ENCODE measurements at places on chromosomes 5 and 9.

DNA sequence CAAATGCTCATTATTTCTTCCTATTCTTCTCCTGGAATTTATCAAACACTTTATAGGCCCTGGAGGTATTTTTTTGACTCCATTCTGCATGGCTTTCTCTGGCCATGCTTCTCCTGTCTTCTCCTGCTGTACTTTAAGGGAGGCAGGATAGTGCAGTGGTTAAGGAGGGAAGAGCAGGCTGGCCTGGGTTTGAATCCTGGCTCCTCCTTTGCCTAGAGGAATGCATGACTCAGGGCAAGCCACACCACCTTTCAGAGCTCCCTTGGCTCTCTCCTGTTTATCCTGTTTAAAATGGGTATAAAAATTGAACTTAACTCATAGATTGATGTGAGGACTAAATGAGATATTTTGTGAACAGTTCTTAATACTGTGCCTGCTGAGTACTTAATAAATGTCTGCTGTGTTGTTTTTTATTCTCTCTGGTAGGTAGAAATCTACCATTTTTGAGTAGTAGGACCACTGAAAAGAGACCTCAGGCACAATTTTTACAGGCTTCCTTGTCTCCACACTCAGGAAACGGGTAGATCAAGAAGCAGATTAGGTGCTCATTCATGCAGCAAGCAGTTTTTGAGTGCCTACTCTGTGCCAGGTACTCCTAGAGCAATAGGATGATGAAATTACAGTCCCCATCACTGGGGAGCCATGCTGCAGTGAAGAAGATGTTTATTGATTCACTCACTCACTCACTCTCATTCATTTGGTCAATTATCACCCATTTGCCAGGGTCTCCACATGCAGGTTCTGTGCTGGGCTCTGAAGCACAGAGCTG is 32.7 kb upstream of the ARAP3 start:
- no peaks in the 10 kb centered on the region for H3K36me3 ChIP-seq
- no peak overlapping the region for H3K27ac ChIP-seq
- no peak overlapping the region for H3K4me3 ChIP-seq
- no peak for DNase-seq

DNA sequence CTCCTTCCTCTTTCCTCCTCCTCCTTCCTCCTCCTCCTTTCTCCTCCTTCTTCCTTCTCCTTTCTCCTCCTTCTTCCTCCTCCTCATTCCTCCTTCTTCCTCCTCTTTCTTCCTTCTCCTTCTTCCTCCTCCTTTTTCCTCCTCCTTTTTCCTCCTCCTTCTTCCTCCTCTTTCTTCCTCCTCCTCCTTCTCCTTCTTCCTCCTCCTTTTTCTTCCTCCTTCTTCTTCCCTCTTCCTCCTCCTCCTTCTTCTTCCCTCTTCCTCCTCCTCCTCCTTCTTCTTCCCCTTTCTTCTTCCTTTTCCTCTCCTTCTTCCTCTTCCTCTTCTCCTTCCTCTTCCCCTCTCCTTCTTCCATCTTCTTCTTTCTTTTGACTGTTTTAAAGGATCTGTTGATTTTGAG is 538.8 kb downstream of the TMEM38B start:
- no peak overlapping the region for H3K27ac ChIP-seq
- DNase-seq = no peak
- H3K27me3 ChIP-seq = no peaks in the 10 kb centered on the region
- no peaks in the 10 kb centered on the region for H3K36me3 ChIP-seq
- no peaks in the 10 kb centered on the region for H3K4me1 ChIP-seq

GRCh38 chr5:2751592-2752021 is at the start of gene IRX2:
IRX2 (minus strand) TSS chr5:2751677; CDS start chr5:2751413, 264 bp downstream.
- H3K27ac ChIP-seq = no peak within 1 kb of the TSS
- H3K27me3 ChIP-seq = peaks cover 40% of the 10 kb centered on the region
- no peak for DNase-seq
- H3K4me3 ChIP-seq = no peak within 1 kb of the TSS

DNA sequence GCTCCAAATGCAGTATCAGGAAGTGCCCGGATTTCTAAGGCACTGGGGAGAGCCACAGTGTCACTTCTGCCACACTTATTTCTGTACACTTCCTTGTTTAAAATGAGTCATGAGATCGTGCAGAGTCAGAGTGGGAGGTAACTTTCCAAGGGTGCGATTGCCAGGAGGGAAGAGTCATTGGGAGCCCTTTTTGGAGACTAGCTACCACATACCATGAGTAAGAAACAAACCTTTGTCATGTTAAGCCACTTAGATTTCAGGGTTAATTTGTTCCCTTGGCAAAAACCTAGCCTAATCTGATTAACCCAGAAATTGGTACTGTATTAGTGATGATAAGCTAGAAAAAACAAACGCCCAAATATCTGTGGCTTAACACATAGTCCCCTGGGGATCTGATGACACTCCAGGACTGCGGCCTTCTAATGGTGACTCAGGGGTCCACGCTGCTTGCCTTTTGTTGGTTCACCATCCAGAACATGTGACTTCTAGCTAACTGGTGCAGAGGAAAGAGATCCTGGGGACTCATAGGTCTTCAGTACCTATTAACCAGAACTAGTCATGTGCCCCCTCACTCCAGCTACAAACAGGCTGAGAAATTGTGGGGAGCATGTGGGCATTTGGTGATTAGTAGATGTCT is 48.6 kb upstream of the TLE1 start:
- H3K36me3 ChIP-seq = no peaks in the 10 kb centered on the region
- DNase-seq = no peak
- H3K27ac ChIP-seq = no peak overlapping the region
- H3K4me1 ChIP-seq = no peaks in the 10 kb centered on the region

DNA sequence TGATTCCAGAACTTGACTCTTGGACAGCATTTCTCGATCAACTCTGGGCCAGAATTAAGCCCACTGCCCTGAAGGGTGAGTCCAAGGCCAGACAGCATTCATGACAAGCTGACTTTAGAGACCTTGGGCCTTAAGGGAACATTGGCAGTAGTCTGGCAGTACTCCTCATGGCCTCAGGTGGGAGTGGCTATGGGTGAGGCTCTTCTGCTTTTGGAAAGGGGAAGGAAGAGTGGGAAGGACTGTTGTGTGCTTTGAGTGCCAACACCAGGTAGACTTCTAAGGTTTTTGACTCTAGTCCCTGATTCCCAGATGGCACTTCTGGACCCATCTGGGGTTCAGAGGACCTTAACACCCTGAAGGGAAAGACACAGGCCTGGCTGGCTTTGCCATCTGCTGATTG is 530.4 kb downstream of the ACTL7B start:
- H3K36me3 ChIP-seq = no peaks in the 10 kb centered on the region
- H3K4me1 ChIP-seq = no peaks in the 10 kb centered on the region
- no peak overlapping the region for H3K4me3 ChIP-seq

DNA sequence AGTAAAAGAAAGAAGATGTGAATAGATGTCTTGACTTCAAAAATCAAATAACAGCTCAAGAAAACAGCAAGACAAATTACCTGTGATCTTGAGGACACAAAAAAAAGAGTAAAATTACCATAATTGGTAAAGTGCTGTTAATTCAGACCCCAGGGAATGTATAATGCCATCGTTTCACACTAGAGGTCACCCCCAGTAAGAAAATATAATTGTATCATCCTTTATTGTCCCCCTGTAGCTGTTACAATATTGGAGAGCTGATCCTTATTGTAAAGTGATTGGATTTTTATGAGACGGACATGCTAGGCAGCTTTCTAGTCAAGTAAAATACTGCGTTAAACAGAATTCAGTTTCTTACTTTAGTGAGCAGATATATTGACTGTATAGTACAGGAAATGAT is 377.0 kb downstream of the TLE1 start:
- H3K27me3 ChIP-seq = no peaks in the 10 kb centered on the region
- no peak overlapping the region for H3K27ac ChIP-seq
- no peak overlapping the region for H3K4me3 ChIP-seq

GRCh38 chr5:153463806-153464205 is 26.7 kb upstream of the GRIA1 start:
- H3K36me3 ChIP-seq = no peaks in the 10 kb centered on the region
- no peak overlapping the region for H3K27ac ChIP-seq
- H3K27me3 ChIP-seq = no peaks in the 10 kb centered on the region
- no peak overlapping the region for H3K4me3 ChIP-seq

- DNase-seq = no peak
- no peaks in the 10 kb centered on the region for H3K4me1 ChIP-seq
- no peak overlapping the region for H3K27ac ChIP-seq
- H3K36me3 ChIP-seq = no peaks in the 10 kb centered on the region
- H3K27me3 ChIP-seq = no peaks in the 10 kb centered on the region
Measured at GRCh38 chr9:136019681-136020060, 58.5 kb upstream of the UBAC1 start.

GRCh38 chr9:125360601-125361000 is 99.0 kb downstream of the GAPVD1 start:
- no peak overlapping the region for H3K27ac ChIP-seq
- peaks cover 70% of the 10 kb centered on the region for H3K36me3 ChIP-seq
- H3K4me3 ChIP-seq = no peak overlapping the region
- H3K4me1 ChIP-seq = no peaks in the 10 kb centered on the region
- no peak for DNase-seq

DNA sequence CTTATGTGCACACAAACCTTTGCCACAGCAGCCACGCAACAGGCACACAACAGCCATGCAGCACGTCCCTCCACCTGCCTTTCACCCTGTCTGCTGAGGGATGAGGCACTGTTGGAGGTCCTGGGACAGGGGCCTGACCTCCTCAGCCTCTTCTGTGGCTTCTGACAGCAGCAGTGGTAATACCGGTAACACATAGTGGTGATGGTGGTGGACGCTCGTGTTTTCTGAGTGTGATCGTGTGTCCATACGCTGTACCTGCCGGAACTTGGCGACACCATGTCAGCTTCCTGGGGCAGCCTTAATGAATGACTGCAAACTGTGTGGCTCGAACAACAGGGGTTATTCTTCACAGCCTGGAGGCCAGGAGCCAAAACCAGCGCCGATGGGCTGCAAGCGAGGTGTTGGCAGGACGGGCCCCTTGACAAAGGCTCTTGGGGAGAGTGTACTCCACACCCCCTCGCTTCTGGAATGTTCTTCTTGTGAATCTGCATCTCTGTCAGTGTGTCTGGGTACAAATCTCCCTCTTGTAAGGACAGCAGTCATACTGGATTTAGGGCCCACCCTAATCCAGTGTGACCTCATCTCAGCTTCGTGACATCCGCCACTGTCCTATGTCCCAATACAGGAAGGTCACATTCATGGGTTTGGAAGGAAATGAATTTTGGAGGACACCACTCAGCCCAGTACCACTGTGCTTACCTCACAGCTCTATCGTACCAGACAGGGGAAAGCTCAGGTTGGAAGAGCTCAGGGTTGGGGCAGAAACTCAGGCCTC is 55.3 kb upstream of the EXOC3 start:
- H3K27ac ChIP-seq = no peak overlapping the region
- H3K36me3 ChIP-seq = no peaks in the 10 kb centered on the region

GRCh38 chr5:54295651-54296276 is 14.6 kb downstream of the ARL15 start:
- H3K36me3 ChIP-seq = no peaks in the 10 kb centered on the region
- no peaks in the 10 kb centered on the region for H3K4me1 ChIP-seq
- H3K27me3 ChIP-seq = no peaks in the 10 kb centered on the region

GRCh38 chr5:177486256-177486655 is 11.1 kb downstream of the PDLIM7 start:
- no peaks in the 10 kb centered on the region for H3K27me3 ChIP-seq
- no peaks in the 10 kb centered on the region for H3K36me3 ChIP-seq
- DNase-seq = no peak
